ENCODE measurements at places on chromosomes 5 and 9.
A peak's percentile ranks its signal among the peaks of the same experiment; 100 is the strongest.

DNA sequence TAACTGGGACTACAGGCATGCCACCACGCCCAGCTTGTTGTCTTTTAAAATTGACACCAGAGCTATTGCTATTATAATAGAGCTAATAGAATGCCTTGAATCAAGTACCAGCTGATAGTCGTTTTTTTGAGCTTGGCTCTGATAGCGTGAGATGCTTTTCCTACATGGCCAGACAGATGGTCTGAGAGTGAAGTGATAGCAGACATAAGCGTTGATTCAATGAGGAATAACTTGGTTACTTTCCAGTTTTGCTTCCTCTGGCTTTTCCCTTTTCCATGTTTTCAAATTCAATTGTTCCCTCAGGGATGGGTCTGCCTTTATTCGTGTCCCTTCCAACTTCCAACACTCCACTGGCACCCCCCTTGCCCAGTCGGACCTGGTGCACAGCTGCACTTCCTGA is 15.4 kb downstream of the AGXT2 start:
- DNase-seq, result no peak

DNA sequence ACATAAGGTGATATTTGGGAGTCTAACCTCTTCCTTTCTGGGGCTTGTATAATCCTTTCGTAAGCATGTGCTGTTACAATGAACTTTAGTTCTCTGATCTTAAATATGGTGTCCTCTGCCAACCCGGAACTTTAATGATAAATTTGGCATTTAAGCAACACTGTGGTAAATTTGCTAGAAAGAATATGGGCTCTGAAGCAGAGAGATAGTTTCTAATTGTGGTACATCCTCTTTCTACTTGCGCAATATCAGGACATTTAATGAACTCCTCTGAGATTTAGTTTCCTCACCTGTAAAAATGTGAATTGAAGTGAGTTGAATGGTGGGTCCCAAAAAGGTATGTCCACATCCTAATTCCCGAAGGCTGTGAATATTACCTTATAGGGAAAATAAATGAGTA is 364.7 kb downstream of the CAAP1 start:
- no peak for DNase-seq

DNA sequence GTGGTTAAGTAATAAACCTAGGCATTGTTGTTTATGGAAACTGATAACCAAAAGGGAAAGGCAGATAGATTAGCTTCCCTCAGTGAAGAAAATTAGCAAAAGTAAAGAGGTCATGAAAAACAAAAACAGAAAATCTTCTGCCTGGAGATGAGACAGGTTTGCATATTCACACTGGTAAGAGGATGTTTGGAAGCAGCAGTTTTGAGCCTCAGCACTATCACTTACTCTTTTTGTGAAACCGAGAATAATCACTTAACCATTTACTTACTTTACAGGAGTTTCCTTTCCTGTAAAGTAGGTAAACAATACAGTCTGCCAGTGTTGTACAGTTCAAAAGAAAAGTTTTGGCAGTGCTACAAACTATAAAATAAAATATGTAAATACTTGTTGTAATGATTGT is 35.5 kb upstream of the EMB start:
- DNase-seq, result no peak

DNA sequence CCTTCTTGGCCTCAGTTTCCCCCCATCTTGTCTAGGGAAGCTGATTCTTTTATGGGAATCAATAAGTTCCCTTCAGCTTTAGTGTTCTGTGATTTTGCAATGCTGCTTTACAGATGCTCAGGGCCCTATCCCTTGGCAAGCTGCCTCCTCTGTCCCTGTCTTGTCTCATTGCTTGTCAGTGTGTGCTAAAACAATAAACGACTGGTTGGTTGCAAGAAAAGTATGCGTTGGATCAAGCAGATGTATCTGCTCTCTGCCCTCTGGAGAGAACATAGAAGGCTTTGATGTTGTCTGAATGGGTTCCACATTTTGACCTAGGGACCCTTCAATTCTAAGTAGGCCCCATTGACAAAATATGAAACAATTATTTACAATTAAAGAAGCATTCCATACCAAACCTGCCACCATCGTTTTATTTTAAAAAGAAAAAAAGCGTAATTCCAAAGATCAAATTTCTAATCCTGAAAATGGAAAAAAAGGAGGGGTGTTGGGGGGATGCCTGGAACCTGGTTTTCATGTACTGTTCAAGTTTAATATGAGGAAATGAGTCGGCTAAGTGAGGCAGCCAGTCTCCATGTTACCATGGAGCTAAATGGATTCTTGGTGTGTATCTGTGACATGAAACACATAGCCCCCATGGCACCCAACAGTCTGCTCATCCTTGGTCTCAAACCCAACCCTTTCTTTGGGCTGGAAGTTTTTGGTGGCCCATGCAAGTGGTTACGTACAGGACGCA is 31.2 kb upstream of the TARS1 start:
- DNase-seq, result peak; percentile 55

- DNase-seq, result no peak
Observed at GRCh38 chr5:180469586-180469865, 24.7 kb upstream of the CNOT6 start.

DNA sequence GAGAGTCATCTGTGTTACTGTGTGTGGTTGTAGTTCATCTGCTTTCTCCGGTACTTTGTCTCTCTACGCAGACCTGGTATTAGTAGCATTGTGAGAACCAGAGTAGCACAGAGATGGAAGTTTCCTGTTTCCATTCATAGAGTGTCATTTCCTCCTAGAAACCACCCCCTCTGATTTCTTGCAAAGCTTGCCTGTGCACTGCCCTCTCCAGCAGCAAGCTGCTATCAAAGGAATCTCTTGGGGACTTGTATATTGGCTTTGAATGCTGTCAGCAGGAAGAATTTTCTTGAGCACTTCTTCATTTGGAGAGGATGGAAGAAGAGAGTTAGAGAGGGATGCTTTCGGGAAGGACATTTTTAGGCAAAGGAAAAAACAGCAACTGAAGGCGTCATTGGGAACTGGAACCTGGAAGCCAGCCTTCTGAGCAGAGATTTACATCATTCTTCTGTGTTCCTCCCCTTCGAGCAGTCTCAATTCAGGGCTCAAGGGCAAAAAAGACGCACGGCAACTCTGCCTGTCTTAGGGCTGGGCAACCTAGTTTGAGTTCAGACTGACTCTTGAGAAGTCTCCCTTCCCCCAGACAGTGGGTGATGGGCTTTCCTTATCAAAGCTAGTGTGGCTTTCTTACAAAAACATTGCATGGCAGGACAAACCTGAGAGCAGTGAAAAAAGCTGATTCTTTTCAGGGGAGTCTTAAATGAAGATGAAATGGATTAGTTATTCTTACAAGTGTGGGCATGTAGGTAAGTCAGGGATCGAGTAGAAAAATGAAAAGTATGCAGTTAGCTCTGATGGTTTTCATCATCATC is 226.3 kb downstream of the AOPEP start:
- DNase-seq, result no peak

DNA sequence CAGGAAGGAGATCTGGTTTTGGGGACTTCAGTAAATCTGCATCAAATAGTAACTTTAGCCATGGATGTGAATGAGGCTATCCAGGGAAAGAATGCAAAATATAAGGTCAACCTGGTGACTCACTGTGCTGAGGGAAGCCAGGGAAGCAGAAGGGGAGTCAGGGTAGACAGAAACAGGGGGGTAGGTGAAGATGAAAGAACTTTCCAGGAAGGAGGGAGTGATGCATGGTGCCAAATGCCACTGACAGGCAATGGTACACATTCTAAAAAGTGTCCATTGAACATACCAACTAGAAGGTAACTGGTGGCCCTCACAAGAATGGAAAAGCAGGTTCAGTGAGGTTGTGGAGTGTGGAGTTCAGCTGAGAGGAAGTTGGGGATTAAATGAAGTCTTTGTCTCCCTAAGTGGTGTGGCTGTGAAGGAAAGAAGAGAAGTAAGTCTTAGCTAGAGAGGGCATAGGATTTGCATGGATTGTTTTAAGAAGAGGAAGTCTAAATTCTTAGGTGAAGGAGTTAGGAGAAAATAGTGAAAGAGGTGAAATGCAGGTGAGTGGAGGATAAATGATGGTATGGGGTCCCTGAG is 35.5 kb downstream of the PALM2AKAP2 start:
- no peak for DNase-seq

DNA sequence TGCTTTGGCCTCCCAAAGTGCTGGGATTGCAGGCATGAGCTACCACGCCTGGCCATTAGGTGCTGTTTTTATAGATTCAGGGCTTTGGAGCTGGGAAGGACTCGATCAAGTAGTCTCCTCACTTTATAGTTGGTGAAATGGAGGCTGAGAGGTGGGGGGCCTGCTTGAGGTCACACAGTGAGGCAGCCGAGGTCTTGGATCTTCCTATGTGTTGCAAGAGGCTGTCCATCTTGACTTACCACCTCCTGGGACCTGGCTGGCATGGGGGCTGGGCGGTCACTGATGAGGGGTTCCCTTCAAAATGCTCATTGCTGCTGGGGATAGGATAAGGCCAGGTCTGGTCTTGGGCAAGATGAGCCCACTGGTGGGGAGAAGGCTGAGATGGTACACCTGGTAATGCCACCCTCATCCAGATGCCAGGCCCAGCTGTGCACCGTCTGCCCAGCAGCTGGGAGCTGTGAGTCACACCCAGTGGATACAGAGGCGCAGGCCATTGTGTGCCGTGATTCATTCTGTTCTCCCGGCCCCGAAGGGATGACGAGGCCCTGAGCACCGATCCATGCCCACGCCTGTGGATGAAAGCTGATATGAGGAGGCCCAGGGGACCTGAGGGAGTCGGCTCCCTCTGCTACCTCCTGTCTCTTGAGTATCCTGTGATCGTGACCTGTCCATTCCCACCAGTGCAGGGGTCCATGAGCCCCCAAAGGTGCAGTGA is 10.5 kb upstream of the NDST1 start:
- DNase-seq, result no peak

- no peak for DNase-seq
Observed at GRCh38 chr9:130663258-130663976, 977 bp upstream of the PRDM12 start.

- DNase-seq, result no peak
Observed at GRCh38 chr5:138385660-138386059, 33.2 kb downstream of the KDM3B start.

DNA sequence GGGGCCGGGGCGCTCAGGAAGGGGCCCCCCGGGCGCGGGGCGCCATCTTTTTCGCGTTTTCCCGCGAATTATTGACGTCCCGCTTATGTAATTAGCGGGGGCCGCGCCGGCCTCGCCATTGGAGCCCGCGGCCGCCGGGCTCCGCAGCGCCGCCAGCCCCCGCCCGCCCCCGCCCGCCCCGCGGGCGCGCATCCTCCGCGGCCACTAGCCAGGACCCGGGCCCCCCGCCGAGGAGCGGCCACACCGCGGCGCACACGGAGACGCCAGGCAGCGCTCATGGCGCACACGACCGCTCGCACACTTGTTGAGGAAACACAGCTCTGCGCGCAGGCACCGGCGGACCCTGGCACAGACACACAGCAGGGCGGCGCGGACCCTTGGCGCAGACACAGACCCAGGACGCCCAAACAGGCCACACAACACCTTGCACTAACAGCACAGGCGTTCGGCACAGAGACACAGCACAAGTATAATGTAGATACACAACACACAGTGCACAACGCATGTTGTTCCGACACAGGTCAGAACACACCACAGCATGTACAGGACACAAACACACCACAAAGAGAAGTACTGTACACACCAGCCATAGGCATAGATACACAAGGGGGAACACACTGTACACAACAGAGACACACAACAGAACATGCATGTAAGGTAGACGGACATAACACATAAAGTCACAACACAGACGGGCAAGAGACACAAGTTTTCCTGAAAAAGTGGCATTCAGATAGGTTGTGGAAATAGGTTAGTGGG is 467 bp upstream of the PHF19 start:
- no peak for DNase-seq

DNA sequence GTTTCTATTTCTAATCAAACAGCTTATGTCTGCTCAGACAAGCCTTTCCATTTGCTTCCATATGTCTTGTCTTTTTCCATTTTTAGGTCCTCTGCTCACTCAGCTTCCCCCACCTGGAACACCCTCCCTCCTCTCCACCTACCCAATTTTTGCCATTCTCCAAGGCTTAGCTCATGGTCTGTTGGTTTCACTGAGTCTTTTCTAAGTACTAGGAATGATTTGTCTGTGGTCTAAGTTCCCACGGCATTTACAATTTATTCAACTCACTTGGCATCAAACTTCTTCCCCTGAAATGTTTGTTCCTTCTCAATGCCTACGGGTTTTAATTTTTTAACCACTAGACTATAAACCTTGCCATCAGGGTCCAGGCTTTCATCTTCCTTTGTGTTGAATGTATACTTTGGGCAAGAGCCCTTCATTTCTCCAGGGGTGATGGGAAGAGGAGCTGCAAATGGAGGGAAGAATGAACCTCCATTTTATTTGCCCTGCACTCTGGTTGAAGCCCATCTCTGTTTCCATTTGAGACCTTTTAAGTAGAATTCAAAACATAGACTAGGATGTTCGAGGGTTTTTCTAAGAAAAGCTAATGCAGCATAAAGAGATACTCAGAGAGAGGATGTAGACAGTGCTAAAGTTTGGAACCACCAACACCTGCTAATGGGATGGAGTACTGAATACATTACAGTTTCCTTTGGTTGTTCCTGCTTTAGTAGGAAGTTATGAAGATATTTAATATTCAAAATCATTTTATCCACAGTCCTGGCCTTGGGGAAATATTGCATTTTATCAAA is 104.0 kb downstream of the PTTG1 start:
- no peak for DNase-seq

DNA sequence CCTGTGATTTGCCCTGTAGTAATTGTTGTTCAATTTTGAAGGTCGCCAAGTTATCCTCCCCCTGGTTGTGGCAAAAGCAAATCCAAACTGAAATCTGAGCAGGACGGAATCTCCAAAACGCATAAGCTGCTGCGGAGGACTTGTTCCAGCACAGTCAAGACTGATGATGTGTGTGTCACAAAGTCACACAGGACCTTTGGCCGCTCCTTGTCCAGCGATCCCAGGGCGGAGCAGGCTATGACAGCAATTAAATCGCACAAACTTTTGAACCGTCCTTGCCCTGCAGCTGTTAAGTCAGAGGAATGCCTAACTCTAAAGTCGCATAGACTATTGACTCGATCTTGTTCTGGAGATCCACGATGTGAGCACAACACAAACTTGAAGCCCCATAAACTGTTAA is 128.4 kb downstream of the PARP8 start:
- DNase-seq, result no peak

DNA sequence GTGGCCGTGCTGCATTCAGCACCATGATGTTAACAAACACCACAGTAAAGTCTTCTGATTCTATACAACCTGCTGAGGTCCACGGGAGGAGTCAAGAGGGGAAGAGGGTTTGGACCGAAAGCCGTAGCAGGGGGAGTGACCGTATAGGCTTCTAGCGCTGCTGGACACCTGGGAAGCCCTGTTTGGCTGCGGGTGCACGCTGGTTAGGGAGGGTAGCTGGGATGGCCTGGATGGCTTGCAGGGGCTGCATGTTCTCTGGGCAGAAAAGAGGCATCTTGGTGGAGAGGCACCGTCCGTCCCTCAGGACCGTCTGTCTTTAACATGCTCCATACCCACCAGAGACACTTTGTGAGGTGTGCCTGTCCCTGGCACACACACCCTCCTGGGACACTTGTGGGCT is 251.0 kb upstream of the IRX1 start:
- DNase-seq, result no peak
